Breast epithelium (tissue), 4 donors: ENCODE measurements at places on chromosomes 16 and 17.

GRCh38 chr17:82106688-82107305 is 8.8 kb upstream of the FASN start:
- DNase-seq, result no peak

DNA sequence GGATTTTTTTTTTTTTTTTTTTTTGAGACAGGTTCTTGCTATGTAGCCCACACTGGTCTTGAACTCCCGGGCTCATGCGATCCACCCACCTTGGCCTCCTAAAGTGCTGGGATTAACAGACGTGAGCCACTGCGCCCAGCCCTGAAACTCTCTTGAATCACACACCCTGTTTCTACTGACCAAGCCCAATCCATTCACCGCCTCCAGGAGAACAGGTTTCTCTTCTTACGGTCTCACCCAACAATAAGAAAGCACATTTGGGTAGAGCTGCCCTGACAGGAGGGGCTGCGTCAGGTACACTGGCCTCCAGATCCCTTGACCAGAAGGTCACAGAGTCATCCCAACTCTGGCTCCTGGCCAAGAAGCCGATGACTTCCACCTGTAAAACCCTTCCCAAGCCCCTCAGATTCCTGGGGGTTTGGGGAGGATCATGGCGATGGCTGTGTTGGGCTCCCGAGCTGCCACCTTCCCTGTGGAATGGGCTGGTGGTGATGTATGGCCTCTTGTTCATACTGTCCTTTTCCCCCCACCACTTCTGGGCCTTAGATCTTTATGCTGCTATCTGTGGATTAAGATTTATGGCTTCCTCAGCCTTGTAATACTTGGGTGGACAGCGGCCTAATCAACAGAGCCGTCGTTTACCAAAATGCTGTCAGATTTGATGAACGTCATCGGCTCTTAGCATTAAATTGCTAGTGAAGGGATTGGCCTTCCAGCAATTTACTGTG is 89.1 kb downstream of the KATNIP start:
- no peak for DNase-seq

- DNase-seq, result no peak
These were observed 1.7 kb upstream of the CES5A start for GRCh38 chr16:55876854-55877253.

GRCh38 chr16:69511651-69512050 is 54.1 kb upstream of the NFAT5 start:
- DNase-seq, result no peak

DNA sequence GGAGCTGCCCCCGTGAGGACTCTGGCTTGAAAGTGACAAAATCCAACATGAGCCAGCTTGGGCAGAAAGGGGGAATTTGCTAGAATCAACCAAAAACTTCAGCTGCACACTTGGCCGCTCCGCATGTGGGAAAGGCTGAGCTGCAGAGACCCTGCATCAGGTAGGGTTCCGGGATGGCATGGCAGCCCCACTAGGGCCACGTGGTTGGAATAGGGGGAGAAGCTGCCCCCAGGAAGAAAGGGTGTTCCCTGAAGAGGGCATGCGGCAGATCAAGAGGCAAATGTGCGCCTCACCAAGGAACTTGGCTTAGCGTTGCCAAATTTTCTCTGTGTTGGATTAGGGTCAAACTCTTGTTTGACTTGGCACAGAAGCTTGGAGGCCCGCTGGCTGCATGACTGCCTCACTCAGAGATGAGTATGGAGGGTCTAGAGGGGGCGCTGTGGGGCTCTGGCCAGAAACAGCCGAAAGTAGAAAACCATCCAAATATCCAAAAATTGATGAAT is 29.2 kb upstream of the WFIKKN2 start:
- no peak for DNase-seq

GRCh38 chr16:11089504-11090124 is 145.2 kb downstream of the CLEC16A start:
- no peak for DNase-seq
